ENCODE measurements at places on chromosomes 5 and 9.
A peak's percentile ranks its signal among the peaks of the same experiment; 100 is the strongest.

DNA sequence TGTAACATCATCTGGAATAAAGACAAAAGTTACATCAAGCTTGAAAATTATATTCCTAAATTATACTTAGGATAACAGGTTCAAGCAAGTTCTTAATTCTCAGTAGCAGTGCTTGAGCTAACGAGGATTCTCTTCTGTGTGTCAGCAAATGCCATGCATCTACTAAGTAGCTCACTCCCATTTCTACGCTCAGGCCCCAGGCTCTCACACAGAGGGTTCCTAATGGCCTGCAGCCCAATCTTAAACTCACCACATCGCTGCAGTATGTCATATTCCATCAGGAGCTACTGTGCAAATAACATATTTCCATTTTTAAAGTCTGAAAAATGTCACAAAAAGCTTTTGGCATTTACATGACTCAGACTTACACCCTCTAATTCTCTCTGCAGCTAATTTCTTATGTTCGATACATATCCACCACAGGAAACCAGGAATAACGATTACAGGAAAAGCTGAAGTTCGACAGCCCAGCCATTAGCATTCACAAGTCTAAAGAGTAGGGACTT lies 474.8 kb downstream of the EFNA5 start:
- DNase-seq, result no peak

GRCh38 chr5:124504081-124504916 lies 242.1 kb downstream of the ZNF608 start:
- DNase-seq, result no peak

GRCh38 chr9:133679056-133679455 lies 42.9 kb downstream of the DBH start:
- DNase-seq, result no peak

DNA sequence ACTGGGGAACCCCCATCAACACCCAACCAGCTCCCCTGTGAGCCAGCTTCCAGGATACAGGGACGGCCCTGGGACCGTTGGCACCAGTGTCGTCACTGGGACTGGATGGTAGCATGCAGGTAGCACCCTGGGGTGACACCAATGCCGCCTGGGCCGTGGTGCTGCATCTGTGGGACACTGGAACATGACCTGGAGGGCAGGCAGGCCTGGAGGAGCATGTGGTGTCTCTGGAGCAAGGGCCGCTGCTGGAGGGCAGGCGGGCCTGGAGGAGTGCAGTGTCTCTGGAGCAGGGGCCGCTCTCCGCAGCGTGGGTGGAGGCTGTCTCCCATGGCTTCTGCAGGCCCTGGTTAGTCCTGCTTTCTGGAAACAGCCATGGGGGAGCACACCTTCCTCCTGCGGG lies 13.1 kb downstream of the LPCAT1 start:
- no peak for DNase-seq

- no peak for DNase-seq
Observed at GRCh38 chr9:101403516-101404285, 5.0 kb downstream of the ZNF189 start.

- no peak for DNase-seq
Observed at GRCh38 chr9:24912767-24913166, 367.1 kb upstream of the IZUMO3 start.

- DNase-seq, result no peak
Observed at GRCh38 chr5:4987431-4987830, 152.7 kb upstream of the ADAMTS16 start.

GRCh38 chr9:92671323-92671722 lies 1.4 kb upstream of the IPPK start:
- DNase-seq, result no peak

DNA sequence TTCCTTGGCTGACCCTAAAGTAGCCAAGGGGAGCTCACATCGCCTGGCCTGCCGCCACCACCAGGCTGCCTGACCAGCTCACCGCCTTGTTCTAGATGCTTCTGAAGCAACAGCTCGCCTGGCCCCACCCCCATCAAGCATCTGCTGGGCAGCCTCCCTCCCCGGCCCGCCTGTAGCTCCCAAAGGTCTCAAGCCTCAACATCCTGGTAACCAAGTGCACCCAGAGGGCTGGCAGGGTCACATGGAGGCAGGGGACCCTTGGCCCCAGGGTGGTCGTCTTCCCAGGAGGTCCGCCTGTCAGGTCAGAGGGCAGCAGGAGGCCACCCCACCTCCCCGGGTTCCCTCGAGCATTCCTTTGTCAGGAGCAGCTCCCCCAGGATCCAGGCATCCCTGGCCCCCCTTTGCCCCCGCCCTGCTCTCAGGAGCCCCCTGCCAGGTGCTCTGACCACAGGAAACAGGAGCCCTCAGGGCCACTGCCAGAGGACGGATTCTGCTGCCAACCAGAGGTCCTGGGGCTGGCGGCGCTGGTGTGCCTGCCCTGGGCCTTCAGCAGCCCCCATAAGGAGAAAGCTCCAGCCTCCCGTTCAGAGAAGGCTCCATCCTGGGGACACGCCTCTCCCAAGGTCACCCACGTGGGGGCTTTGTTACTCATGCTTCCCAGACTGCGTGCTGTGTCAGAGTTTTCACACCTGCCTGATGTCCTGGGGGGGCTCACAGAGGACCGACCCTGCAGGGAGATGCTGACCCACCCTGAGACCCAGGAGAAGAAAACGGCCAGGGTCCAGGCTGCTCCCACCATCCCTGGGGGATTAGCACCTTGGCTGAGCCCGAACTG lies 3.5 kb upstream of the LRRC14B start:
- no peak for DNase-seq

- DNase-seq, result no peak
Observed at GRCh38 chr5:133065471-133065870, 13.7 kb downstream of the HSPA4 start.

DNA sequence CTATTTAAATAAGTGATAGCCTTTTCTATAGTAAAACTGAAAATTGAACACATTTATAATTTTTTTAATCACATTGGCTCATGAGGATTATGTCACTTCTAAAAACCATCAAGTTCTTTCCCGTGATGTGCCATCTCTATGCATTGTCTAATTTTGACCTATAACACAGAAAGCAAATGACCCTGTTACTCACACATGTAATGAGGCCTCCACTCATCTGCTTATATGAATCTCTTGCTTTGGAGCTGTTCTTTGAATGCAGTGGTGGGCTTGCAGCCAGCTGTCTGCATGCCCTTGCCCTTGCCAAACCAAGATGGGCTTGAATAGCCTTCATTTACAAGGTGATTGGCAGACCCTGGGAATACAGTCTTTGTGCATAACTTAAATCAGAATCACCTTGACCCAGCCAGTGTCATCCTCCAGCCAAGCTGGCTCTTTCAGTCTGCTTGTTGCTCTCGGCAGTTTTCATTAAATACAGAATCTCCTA lies 163.2 kb downstream of the TRIO start:
- no peak for DNase-seq

DNA sequence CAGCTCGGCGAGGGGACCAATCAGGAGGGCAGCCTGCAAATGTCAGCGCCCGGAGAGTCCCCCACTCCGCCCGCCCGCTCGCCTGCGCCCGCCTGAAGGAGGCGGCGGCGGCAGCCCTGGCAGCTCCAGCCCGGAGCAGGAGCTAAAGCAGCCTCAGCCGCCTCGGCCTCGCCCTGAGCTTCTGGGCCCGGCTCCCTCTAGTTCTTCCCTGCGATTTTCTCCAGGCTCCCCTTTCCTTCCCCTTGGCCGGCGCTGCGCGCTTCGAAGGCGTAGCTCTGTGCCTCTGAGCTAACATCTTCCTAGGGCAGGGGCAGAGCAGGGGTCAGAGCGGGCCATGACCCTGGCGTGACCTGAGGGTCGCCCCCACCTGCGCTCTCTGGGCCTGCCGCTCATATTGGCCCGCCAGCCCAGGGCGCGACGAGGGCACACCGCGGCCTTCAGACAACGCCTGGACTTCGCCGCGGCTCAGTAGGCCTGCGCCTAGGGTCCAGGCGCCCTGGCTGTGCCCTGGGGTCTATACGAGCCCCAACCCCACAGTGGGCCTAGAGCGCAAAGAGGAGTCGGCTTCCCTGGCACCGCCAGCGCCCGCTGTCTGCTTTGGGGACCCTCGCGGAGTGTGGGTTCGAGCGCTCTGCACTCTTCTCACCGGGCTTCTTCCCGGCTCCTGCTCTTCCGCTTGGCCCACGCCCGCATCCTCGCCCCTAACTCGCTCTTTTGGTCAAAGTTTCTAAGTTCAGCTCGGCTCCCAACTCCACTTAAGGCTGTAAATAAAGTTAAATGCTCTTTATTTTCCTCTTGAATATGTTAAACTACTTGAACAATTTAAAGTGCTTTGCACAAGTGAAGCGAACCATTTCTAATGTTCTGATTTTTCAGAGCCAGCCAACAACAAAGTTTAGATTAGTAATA lies 504 bp upstream of the OTP start:
- DNase-seq, result no peak

DNA sequence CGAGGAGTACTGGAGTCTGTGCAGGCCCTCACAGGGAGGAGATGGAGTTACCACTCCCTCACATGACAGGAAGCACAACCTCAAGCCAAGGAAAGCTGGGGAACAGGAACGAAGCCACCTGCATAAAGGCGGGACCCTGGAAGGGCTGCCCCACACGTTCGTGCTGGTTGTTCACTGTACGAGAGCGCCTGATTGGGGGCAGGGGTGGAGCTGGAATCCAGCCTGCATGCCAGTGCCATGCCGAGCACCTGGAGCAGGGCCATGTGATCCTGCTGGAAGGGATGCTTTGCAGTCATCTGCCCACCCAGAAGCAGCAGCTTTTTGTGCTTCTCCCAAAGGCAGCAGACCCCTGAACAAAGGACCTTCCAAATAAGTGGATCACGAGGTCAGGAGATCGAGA lies 11.4 kb downstream of the GRM6 start:
- no peak for DNase-seq

GRCh38 chr5:61496446-61496845 lies 164.4 kb downstream of the ZSWIM6 start:
- no peak for DNase-seq

- no peak for DNase-seq
Observed at GRCh38 chr5:108459769-108460168, 77.9 kb upstream of the FBXL17 start.

GRCh38 chr5:150134198-150134588 lies 21.5 kb downstream of the PDGFRB start:
- no peak for DNase-seq

GRCh38 chr5:131185523-131186104 lies 14.9 kb downstream of the LYRM7 start:
- no peak for DNase-seq

DNA sequence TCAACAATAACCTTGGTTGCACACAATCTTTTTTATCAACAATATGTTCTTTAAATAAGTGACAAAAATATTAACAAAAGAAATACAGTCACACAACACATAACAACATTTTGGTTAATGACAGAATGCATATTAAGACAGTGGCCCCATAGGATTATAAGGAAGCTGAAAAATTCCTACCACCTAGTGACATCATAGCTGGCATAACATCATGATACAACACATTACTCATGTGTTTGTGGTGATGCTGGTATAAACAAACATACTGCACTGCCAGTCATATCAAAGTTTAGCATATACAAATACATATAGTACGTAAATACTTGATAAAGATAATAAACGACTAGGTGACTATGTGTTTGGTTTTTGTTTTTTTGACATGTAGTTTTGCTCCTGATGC lies 344.8 kb upstream of the POU5F2 start:
- no peak for DNase-seq

DNA sequence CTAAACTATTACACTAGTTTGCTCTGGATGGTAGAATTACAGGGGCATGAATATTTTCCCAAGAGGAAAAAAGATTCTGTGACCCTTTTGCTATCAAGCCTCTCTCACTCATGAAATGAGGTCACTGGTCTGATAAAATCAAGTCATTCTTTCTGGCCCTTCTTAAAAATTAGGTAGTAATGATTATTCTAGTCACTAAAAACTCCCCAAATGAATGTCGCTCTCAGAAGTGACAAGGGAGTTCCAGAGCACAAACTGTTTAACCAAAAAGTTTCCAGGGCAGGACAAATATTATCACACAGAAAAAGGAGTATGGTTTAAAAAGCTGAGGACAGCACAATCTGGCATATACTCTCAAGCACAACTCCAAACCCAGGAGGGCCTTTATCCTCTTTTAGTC lies 12.5 kb downstream of the ERMP1 start:
- DNase-seq, result no peak

- DNase-seq, result no peak
Observed at GRCh38 chr5:160925281-160925680, 73.3 kb upstream of the ATP10B start.

GRCh38 chr9:70420441-70421271 lies 6.2 kb upstream of the KLF9 start:
- peak; percentile 91 for DNase-seq

GRCh38 chr5:39523821-39524220 lies 99.0 kb upstream of the DAB2 start:
- no peak for DNase-seq

DNA sequence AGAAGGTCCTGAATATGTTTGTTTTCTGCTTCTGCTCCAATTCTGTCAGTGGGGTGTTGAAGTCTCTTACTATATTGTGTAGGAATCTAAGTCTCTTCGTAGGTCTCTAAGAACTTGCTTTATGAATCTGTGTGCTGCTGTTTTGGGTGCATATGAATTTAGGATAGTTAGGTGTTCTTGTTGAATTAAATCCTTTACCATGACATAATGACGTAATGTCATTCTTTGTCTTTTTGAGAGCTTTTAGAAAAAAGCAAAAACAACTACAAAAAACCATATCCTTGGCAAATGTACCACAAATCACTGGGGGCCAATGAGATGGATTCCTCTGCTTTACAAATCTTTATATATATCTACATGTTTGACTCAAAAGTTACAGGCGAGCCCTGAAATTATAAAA lies 576.1 kb downstream of the CDH18 start:
- no peak for DNase-seq

DNA sequence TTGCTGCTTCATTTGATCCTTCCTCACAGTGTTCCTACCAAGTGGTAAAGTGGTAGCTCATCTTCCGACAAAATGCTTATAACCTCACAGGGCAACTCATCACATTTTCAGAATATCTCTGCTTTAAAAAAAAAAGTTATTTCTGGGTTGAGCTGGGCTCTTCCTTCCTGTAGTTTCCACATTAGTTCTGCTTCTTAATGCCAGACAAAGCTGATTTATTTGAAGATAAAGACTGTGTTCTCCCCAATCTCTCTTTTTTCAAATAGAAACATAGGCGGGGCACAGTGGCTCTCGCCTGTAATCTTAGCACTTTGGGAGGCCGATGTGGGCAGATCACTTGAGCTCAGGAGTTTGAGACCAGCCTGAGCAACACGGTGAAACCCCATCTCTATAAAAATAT lies 273.1 kb downstream of the ACTL7B start:
- DNase-seq, result no peak

- DNase-seq, result no peak
Observed at GRCh38 chr9:136352682-136353081, 10.9 kb downstream of the DNLZ start.

DNA sequence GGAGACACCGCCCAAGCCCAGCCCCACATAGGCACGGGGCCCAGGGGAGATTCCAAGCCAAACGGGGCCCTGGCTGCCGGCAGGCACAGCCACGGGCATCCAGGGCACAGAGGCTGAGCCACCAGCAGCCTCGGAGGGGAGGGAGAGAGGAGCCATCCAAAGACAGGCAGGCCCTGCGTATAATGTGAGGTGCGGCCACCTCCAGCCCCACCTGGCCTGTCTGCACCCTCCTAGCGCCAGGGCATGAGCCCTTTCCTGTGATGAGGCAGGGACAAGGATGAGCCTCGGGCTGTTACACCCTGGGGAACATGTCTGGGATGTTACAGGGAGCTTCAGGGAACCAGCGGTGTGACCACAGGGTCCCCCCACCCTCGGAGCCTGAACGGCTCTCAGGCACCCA lies 1.1 kb upstream of the CCDC187 start:
- DNase-seq, result no peak
